ENCODE measurements at places on chromosomes 7 and 10. TPM values are rescaled to one million over a fixed set of nuclear protein-coding genes. Genes with fewer than 3 reads are reported as not detected.

ARHGAP19 gene
- 9.8 TPM for total RNA-seq

MOSPD3 gene
- total RNA-seq, result 11.4 TPM

TUBB8 gene
- not detected for total RNA-seq

NEUROD6 gene
- total RNA-seq, result not detected

SH3PXD2A gene
- 15.8 TPM for total RNA-seq

NUTM2A gene
- 0.33 TPM for total RNA-seq

FKBP6 gene
- total RNA-seq, result not detected

C7orf57 gene
- total RNA-seq, result 0.09 TPM

CADPS2 gene
- total RNA-seq, result 26.9 TPM

SNCG gene
- 2.8 TPM for total RNA-seq

CELF2 gene
- 42.8 TPM for total RNA-seq

DDC gene
- not detected for total RNA-seq

CABCOCO1 gene
- 3.4 TPM for total RNA-seq

NEURL1 gene
- 0.27 TPM for total RNA-seq

HIPK2 gene
- 28.8 TPM for total RNA-seq

CRPPA gene
- 3.2 TPM for total RNA-seq

AQP1 gene
- 2.8 TPM for total RNA-seq

SLC26A3 gene
- not detected for total RNA-seq

HGF gene
- total RNA-seq, result 194 TPM

ELAPOR2 gene
- total RNA-seq, result 14.7 TPM

TMEM236 gene
- 0.09 TPM for total RNA-seq

PAPOLB gene
- not detected for total RNA-seq

TMUB1 gene
- 11.7 TPM for total RNA-seq

PAX4 gene
- not detected for total RNA-seq

VSTM2A gene
- not detected for total RNA-seq

TMEM270 gene
- not detected for total RNA-seq

NXPH1 gene
- total RNA-seq, result not detected

PDE6C gene
- not detected for total RNA-seq

DOCK4 gene
- total RNA-seq, result 7.6 TPM

UROS gene
- total RNA-seq, result 131 TPM

SGPL1 gene
- total RNA-seq, result 26.3 TPM

LIPN gene
- not detected for total RNA-seq

GLI3 gene
- 7.0 TPM for total RNA-seq

FRMPD2 gene
- total RNA-seq, result not detected

ACSM6 gene
- total RNA-seq, result not detected

ZPBP gene
- not detected for total RNA-seq

FAM170B gene
- total RNA-seq, result not detected

AGR3 gene
- not detected for total RNA-seq

INSYN2A gene
- total RNA-seq, result 0.27 TPM

GATA3 gene
- not detected for total RNA-seq

SYT15B gene
- not detected for total RNA-seq

VTI1A gene
- 44.5 TPM for total RNA-seq

PLEKHS1 gene
- total RNA-seq, result not detected

GPR37 gene
- total RNA-seq, result 7.0 TPM

HOGA1 gene
- 0.08 TPM for total RNA-seq

HOXA6 gene
- not detected for total RNA-seq

VPS37D gene
- 1.9 TPM for total RNA-seq

TMEM273 gene
- total RNA-seq, result not detected

OPN4 gene
- total RNA-seq, result not detected

METTL27 gene
- total RNA-seq, result 10.7 TPM

DPYSL4 gene
- 4.2 TPM for total RNA-seq

BTBD16 gene
- total RNA-seq, result 0.09 TPM

YKT6 gene
- total RNA-seq, result 99.4 TPM

RAB19 gene
- total RNA-seq, result not detected
